ENCODE measurements at places on chromosomes 6 and 20. TPM values are rescaled to one million over a fixed set of nuclear protein-coding genes. Genes with fewer than 3 reads are reported as not detected.

GRCh38 chr6:124722141-124722878 lies 239.9 kb upstream of the RNF217 start:
- H3K27me3 ChIP-seq, result no peaks in the 10 kb centered on the region
- DNase-seq, result no peak
- H3K27ac ChIP-seq, result no peak overlapping the region
- H3K36me3 ChIP-seq, result no peaks in the 10 kb centered on the region
- H3K4me1 ChIP-seq, result no peaks in the 10 kb centered on the region

GRCh38 chr20:42391807-42392206 lies 773.6 kb upstream of the CHD6 start:
- no peak overlapping the region for H3K27ac ChIP-seq
- no peaks in the 10 kb centered on the region for H3K4me1 ChIP-seq
- DNase-seq, result no peak
- no peak overlapping the region for H3K4me3 ChIP-seq

- H3K27me3 ChIP-seq, result no peaks in the 10 kb centered on the region
- H3K27ac ChIP-seq, result no peak overlapping the region
- no peaks in the 10 kb centered on the region for H3K36me3 ChIP-seq
- no peak for DNase-seq
Observed at GRCh38 chr20:14783766-14784165, 446.4 kb upstream of the FLRT3 start.

DNA sequence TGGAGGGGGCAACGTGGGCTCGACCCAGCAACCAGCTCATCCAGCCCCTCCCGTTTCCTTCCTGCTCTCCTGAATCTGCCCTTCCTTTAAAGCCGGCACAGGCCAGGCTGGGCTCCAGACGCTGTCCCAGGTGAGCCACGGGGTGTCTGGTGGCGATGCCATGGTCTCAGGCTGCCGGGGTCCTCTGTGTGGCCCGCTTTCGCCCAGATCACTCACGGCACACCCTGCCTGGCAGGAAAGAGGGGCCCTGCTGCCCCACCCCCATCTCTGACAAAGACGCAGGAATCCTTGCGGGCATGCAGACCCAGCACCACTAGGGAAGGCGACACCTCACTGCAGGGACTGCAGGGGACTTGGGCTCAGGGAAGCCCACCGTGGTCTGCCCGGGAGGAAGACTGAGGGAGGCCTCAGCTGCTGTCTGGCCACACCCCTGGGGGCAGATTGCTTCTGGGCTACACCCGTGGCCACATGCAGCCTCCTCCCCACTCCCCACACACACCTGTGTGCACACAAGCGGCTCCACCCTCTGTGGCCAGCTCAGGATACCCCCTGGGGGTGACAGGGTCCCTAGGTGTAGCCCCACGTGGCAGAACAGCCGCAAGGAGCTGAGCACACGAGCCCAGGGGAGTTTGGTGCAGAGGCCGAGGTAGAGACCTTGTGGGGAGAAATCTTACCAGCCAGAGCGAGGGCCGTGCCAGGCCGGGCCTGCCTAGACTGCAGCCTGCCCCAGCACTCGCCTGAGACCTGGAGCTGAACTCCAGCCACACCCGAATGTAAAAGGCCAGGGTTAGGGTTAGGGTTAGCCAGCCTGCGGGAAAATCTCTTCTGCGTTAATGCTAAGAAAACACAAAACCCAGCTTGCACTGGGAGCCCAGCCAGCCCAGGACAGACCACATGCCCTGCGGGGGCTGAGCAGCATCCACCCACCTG lies 104.6 kb downstream of the DLL1 start:
- no peak for DNase-seq
- no peak overlapping the region for H3K27ac ChIP-seq
- H3K4me1 ChIP-seq, result no peaks in the 10 kb centered on the region
- H3K4me3 ChIP-seq, result no peak overlapping the region
- H3K27me3 ChIP-seq, result no peaks in the 10 kb centered on the region

DNA sequence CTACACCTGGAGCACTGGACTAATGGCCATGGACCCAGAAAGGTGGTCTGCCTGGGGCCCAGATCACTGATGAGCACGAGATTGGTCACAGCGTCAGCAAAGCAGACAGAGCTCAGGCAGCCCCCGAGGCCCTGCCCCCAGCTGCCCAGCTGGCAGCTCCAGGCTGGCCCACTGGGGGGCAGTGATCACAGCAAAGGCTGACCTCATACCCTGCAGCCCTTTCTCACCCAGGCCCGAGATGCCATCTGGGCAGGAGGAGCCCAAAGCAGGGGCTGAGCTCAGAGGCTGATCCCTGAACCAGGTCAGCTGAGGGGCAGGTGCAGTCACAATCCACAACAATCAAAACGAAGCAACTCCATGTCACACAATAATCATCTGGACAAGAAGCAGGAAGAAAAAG lies 4.1 kb downstream of the MAP1LC3A start:
- no peak for DNase-seq
- no peak overlapping the region for H3K27ac ChIP-seq
- peaks cover 5% of the 10 kb centered on the region for H3K4me1 ChIP-seq
- no peaks in the 10 kb centered on the region for H3K27me3 ChIP-seq
- no peak overlapping the region for H3K4me3 ChIP-seq
- peaks cover 3% of the 10 kb centered on the region for H3K36me3 ChIP-seq

DNA sequence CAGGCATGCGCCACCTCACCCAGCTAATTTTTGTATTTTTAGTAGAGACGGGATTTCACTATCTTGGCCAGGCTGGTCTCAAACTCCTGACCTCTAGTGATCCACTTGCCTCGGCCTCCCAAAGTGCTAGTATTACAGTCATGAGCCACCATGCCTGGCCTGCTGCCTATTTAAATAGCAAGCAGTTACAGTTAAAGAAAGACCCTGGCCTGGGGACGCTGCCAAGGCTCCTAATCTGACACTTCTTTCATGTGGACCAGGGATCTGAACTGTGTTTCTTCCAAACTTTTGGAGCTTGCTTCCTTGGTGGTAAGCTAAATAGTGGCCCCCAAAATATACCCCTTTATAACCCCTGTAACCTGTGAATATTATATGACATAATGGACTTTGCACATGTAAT lies 15.3 kb downstream of the PPARD start:
- no peaks in the 10 kb centered on the region for H3K27me3 ChIP-seq
- H3K4me1 ChIP-seq, result peaks cover 16% of the 10 kb centered on the region
- peaks cover 2% of the 10 kb centered on the region for H3K36me3 ChIP-seq
- DNase-seq, result no peak
- peak overlapping the region; percentile 48 for H3K27ac ChIP-seq
- H3K4me3 ChIP-seq, result no peak overlapping the region

DNA sequence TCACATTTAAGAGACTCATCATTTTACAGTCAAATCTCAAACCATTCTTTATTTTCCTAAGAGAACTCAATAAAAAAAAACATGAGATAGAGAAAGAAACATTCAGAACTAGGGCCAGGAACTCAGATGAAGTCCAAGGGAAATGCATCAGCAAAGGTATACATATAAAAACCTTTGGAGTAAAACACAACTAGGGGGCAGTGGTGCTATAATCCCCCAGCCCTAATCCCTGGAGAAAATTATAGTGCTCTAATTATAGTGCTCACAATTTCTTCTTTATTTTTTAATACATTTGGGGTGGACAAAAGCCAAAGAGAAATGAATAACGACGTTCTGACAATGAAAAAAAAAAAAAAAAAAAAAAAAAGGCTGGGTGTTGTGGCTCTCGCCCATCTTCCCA lies 100.6 kb upstream of the EMILIN3 start:
- peaks cover 30% of the 10 kb centered on the region for H3K36me3 ChIP-seq
- no peaks in the 10 kb centered on the region for H3K27me3 ChIP-seq
- no peak for DNase-seq

GRCh38 chr6:169982461-169983386 lies 231.3 kb downstream of the ERMARD start:
- no peak for DNase-seq
- no peaks in the 10 kb centered on the region for H3K4me1 ChIP-seq

- DNase-seq, result peak; percentile 62
- H3K27ac ChIP-seq, result no peak within 1 kb of the TSS
- H3K4me3 ChIP-seq, result no peak within 1 kb of the TSS
- H3K27me3 ChIP-seq, result no peaks in the 10 kb centered on the region
Observed at GRCh38 chr20:57620274-57620990, at the start of gene ZBP1. ZBP1 (minus strand) TSS chr20:57620426; CDS start chr20:57620295, 131 bp downstream.

DNA sequence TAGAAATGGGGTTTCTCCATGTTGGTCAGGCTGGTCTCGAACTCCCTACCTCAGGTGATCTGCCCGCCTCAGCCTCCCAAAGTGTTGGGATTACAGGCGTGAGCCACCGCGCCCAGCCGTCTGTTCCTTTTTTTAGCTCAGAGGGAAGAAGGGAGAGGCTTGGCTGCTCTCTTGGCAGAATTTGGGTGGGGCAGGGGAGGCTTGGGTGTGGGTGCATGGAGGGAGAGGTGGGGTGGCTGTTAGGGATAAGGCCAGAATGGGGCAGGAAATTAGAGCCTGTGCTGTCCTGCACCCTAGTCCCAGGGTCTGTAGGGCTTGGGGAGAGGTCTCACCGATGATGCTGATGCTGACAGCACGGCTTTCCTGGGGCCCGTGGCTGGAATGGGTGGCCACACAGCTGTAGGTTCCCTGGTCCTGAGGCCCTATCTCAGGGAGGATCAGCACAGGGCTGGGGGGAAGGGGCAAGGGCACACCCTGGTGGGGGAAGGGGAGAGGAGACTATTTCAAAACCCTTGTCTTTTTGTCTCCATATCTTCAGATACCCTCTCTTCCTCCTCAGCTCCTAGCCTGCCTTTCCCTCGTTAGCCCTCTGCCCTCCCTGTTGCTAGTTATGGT lies 2.0 kb downstream of the AGER start:
- H3K27ac ChIP-seq, result peak overlapping the region; percentile 22
- H3K4me3 ChIP-seq, result no peak overlapping the region
- H3K4me1 ChIP-seq, result peaks cover 15% of the 10 kb centered on the region
- DNase-seq, result no peak

- no peaks in the 10 kb centered on the region for H3K36me3 ChIP-seq
- peaks cover 10% of the 10 kb centered on the region for H3K27me3 ChIP-seq
- no peak for DNase-seq
- no peak overlapping the region for H3K27ac ChIP-seq
- peak overlapping the region; percentile 59 for H3K4me3 ChIP-seq
Observed at GRCh38 chr6:390914-391558, 516 bp upstream of the IRF4 start.

GRCh38 chr20:3251806-3252205 lies 12.8 kb upstream of the SLC4A11 start:
- H3K36me3 ChIP-seq, result peaks cover 60% of the 10 kb centered on the region
- no peak overlapping the region for H3K27ac ChIP-seq
- no peak overlapping the region for H3K4me3 ChIP-seq
- no peak for DNase-seq
- peaks cover 11% of the 10 kb centered on the region for H3K4me1 ChIP-seq
- H3K27me3 ChIP-seq, result no peaks in the 10 kb centered on the region

DNA sequence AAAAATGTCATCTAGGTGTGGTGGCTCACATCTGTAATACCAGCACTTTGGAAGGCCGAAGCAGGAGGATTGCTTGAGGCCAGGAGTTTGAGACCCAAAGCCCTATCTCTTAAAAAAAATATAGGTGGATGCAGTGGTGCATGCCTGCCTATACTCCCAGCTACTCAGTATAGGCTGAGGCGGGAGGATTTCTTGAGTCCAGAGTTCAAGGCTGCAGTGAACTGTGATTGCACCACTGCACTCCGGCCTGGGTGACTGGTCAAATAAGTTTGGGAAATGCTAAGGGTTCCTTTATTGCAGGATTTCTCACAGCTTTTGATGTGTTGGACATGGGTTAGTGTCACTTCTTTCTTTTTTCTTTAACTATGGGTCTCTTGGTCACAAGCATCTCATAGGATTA lies 261.3 kb downstream of the PLCB1 start:
- no peaks in the 10 kb centered on the region for H3K36me3 ChIP-seq
- no peaks in the 10 kb centered on the region for H3K27me3 ChIP-seq
- H3K27ac ChIP-seq, result no peak overlapping the region

GRCh38 chr6:14063756-14064155 lies 53.8 kb upstream of the CD83 start:
- H3K4me1 ChIP-seq, result no peaks in the 10 kb centered on the region
- H3K27ac ChIP-seq, result no peak overlapping the region
- no peaks in the 10 kb centered on the region for H3K36me3 ChIP-seq
- H3K27me3 ChIP-seq, result no peaks in the 10 kb centered on the region
- no peak overlapping the region for H3K4me3 ChIP-seq

GRCh38 chr20:35120012-35120701 lies 27.0 kb downstream of the EDEM2 start:
- no peak overlapping the region for H3K4me3 ChIP-seq
- H3K4me1 ChIP-seq, result no peaks in the 10 kb centered on the region
- DNase-seq, result peak; percentile 12
- peak overlapping the region; percentile 70 for H3K27ac ChIP-seq

GRCh38 chr6:51678905-51679620 lies 408.4 kb downstream of the PKHD1 start:
- no peak overlapping the region for H3K4me3 ChIP-seq
- no peaks in the 10 kb centered on the region for H3K4me1 ChIP-seq
- DNase-seq, result no peak
- no peaks in the 10 kb centered on the region for H3K36me3 ChIP-seq
- no peak overlapping the region for H3K27ac ChIP-seq

DNA sequence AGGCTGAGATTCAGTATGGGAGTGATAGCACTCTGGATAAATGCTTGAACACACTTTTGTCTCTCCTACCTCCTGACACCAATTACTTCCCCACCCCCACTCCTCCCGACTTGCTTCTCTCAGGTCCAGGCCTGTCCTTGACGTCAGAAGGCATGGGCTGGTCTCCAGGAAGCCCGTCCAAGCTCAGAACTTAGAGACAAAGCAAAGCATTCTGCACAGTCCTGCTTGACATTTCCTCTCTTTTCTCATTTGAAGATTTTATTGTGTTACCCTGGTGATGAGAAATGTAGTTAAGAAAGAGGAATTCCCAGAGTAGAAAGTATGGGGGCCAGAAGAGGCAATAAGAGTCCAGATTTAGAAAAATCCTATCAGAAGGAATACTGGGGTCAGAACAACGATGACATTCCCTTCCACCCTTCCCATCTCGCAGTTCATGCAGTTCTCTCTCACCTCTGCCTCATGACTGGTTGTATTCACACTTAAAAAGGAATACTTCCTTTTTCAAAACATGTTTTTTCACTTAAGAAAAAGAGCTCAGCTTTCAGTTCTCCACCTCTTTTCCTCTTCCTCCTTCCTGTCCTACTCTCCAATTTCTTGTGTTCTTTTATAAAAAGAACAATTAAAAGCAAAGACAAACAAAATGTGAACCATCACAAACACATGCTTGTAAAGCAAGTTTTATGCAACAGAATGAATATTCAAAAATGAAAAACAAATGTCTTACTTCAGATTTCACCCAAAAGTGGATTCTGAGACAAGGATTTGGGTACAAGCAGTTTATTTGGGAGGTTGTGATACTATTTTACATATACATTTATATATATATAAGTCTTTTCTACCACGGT lies 18.5 kb upstream of the FAM184A start:
- H3K36me3 ChIP-seq, result no peaks in the 10 kb centered on the region
- no peak overlapping the region for H3K27ac ChIP-seq
- H3K4me3 ChIP-seq, result no peak overlapping the region

The MDN1 gene
- total RNA-seq, result 12.2 TPM

The MYL9 gene
- total RNA-seq, result 717 TPM

The FAXC gene
- total RNA-seq, result not detected

The BPIFB4 gene
- total RNA-seq, result not detected

The RRBP1 gene
- 101 TPM for total RNA-seq

The FHL5 gene
- total RNA-seq, result 128 TPM

The GPSM3 gene
- total RNA-seq, result 19.4 TPM

The FNDC1 gene
- total RNA-seq, result 0.11 TPM

The FAM184A gene
- 3.1 TPM for total RNA-seq

The ZBP1 gene
- not detected for total RNA-seq

The FAM83C gene
- total RNA-seq, result not detected

The CLPSL1 gene
- total RNA-seq, result not detected

The UNC5CL gene
- 0.53 TPM for total RNA-seq

The MDFI gene
- total RNA-seq, result 94.7 TPM

The FOXS1 gene
- total RNA-seq, result 21.8 TPM

All from ascending aorta (tissue), 2 donors.